Stimulated activated CD4-positive, alpha-beta T cell treated with anti-CD3 and anti-CD28 coated beads, Interleukin-1b, Interleukin-23, amount 100 ng/mL, for 4 hours (primary cell): ENCODE measurements at places on chromosomes 2 and 18.

- no peak for DNase-seq
These were observed 293.4 kb downstream of the ZNF521 start for GRCh38 chr18:25058521-25058920.

DNA sequence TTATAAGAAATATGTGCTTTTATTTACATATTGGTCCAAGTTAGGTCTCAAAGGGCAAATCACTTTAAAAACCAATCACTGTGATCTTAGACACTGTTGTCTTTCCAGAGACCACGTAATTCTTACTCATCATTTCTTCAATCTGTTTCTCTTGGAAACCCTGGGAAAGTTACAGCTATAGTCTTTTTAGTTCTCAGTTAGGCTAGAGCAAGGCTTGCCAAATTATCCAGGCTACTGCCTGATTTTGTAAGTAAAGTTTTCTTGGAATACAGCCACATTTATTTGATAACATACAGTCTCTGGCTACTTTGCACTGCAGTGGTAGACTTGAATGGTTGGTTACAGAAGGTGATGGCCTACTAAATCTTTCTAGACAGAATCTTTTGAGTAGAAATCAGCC, 106.0 kb downstream of the KIAA1328 start:
- DNase-seq, result no peak

- DNase-seq, result no peak
These were observed 210.3 kb downstream of the CYP26B1 start for GRCh38 chr2:71937396-71937795.

DNA sequence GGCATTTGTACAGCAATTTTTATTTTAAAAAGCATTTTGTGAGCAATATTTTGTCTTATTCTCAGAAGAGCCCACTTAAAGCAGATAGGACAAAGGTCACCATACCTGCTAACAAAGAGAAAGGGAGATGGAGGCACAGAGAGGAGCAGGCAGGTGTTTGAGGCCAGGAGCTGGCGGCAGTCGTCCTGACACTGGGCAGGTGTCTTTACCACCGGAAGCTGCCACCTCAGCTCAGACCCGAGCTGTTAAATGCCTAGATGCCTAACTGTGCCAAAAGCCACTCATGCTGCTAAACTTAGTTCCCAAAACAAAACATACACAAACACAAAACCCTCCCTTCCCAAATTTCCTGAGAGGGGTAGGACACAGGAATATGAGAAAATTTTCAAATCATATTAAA, 120.9 kb downstream of the CNTNAP5 start:
- no peak for DNase-seq

DNA sequence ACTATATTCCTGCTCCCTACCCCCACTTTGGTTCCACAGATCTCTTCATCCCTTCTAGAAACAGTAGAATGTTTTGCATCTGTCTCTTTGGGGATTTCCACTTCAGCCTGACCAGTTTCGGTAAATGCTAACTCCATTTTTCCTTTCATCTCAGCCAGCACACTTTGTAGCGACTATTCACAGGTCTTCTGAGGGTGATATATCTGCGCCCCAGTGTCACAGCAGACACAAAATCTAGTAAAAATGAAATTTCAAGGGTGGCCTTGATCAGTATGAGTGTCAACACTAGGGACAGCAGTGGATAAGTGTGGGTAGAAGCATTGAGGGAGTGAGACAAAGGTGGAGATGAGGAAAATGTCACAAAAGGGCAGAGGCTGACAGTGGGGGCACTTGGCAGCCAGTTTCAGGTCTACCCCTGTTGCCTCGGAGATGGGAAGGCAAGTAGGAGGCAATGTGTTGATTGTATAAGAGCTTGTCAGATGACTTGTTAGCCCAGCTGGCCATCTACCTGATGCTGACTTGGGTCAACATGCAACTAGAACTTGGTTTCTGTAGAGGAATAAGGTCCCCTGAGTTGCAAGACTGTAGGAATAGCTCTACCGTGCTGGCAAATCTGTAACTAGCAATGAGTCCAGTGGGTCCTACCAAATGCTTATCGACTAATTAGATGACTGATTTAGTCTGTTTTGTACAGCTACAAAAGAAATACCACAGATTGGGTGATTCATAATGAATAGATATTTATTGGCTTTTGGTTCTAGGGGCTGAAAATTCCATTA, 60.7 kb downstream of the CXCR4 start:
- DNase-seq, result no peak

DNA sequence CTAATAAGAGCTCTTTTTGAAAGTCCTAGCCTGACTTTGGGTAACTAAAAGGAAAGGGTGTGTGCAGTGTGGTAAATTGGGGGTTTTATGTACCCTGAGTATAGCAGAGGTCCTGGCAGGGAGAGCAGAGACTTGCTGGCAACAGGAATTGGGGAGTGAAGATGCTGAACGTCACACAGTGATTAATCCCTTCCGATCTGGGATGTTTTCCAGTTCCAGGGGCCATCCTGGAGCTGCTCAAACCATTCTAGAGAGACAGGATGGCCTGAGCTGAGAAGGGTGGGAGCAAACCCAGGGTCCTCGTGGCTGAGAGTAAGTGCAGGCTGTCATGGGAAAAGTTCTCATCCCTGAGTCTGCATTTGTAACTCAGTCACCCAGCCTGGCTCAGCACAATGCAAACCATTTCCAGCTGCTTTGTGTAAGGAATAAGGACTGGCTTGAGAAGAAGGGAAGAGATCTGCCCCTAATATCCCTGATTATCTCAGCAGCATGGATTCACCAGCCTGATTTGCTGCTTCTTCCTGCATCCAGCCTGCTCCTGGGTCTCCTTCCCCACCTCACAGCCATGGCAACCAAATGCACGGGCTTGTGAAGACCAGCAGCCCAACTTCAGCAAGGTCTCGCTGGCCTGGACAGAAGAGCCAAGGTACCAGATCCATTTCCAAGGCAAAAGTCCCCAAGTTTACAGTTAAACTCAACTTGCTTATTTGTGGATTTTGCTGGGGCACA, 47.1 kb upstream of the CELF4 start:
- no peak for DNase-seq

DNA sequence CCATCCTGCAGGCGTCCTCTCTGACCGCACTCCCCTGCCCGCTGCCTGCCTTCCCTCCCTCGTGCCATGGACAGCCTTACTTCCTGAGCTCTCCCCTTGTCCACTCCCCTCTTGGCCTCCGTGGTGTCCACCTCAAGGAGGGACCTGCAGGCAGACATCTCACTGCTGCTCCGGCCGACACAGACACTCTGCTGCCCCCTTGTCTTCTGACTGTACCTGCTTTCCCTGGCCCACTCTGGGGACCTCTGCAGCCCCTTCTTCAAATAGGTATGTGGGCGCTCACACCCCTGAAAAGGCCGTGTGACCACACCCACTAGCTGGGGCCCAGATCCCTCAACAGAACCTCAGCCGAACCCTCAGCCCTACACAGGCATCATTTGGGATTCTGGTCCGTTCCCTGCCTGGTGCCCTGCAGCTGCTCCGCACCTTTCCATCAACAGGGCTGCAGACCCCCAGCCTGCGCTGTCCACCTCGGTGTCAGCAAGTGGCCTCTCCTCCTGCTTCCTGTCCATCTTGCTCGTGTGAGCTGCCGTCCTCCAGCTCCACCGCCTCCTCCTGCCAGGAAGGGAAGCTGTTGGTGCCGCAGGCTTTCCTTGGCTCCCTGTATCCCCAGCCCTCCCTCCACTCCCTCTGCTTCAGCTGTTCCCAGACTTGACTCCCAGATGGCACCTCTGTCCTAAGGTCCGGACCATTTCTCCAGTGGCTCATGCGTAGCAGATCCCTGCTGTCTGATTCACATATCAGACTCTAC, 94.1 kb downstream of the KLHL29 start:
- no peak for DNase-seq

DNA sequence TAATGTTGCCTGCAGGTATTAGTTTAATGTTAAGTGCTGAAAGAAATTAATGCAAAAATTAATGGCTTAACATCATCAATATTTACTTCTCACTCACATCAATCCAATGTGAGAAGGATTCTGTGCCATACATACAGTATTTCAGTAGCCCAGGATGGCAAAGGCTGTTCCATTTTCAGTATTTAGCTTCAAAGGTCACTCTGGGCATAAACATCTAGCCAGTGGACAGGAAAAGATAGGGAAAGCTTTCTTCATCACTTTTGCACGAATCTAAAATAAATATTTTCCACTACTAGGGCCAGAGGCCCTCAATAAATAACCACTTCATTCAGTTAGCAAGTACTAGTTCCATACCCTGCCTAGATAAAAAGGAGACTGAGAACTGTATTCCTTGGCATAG, 236.3 kb upstream of the VWC2L start:
- no peak for DNase-seq

GRCh38 chr2:96863575-96864342, 5.9 kb upstream of the ANKRD39 start:
- no peak for DNase-seq

GRCh38 chr2:3535467-3535793, 16.1 kb upstream of the ADI1 start:
- DNase-seq, result no peak

DNA sequence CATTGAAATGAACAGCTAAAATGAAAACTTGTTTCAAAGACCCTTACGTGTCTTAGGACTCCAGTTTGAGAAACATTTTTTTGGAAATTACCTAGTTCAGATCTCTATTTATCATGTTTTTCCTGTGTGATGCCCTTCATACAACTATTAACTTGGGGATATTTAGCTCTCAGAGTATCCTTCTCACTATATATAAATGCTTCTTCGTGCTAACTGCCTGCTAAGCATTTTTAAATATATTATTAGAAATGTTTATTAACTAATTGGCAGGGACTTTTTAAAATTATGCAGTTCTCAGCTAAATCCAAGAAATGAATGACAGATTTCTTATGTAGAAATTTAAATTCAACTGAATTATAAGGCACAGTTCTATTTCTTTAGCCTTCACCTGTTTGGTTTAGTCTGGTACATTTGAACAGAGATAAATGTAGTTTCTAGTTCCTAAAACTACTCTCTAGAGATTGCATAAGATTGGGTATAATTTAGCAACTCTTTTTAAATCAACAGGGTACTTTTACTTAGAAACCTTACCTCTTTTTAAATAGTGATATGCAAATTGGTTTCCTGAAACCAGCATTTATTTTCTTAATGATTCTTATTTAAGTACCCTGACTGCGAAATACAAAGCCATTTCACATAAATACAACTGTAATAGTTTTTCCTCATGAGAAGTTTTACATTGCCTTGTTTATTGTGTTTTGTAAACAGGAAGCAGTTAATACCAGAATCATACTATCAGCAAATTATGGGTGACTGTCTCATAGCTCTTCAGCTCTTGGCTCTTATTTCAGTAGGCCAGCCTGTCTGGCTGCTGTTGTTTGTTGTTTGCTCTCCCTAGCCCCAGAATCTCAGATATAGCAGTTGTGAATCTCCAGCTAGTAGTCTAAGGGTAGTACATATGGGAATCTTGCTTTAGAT, 140.7 kb downstream of the PTRHD1 start:
- DNase-seq, result no peak

DNA sequence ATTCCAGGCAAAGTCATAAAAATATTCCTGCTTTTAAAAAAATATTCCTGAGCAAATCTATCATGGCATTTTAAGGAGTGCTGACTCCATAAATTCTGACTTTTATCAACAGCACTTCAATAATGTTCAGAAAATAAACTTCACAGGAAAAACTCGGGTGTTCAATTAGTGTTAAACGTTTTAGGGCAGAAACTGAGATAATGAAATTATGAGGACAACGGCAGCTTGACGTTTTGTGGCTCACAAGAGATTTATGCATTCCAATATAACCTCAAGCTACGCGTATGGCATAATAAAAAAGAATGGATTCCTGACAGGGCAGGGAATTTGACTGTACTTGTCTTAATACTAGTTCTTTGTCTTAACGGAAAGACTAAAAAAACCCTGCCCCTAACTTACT, 133.2 kb downstream of the ICOS start:
- DNase-seq, result no peak

DNA sequence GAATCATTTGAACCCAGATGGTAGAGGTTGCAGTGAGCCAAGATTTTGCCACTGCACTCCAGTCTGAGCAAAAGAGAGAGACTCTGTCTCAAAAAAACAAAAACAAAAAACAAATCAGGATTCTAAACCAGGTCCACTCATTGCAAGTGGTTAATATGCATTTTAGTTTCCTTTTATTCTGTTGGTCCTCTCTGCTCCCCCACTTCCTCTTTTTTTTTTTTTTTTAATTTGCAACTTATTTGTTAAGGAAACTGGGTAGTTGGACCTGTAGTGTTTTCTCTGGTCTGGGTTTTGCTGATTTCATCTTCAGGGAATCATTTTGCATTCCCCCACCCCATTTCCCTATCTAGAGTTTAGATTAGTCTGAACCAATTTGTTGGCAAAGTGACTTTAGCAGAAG, 14.0 kb downstream of the FER1L5 start:
- DNase-seq, result no peak

GRCh38 chr18:9808295-9809241, 77.2 kb upstream of the TXNDC2 start:
- DNase-seq, result no peak

DNA sequence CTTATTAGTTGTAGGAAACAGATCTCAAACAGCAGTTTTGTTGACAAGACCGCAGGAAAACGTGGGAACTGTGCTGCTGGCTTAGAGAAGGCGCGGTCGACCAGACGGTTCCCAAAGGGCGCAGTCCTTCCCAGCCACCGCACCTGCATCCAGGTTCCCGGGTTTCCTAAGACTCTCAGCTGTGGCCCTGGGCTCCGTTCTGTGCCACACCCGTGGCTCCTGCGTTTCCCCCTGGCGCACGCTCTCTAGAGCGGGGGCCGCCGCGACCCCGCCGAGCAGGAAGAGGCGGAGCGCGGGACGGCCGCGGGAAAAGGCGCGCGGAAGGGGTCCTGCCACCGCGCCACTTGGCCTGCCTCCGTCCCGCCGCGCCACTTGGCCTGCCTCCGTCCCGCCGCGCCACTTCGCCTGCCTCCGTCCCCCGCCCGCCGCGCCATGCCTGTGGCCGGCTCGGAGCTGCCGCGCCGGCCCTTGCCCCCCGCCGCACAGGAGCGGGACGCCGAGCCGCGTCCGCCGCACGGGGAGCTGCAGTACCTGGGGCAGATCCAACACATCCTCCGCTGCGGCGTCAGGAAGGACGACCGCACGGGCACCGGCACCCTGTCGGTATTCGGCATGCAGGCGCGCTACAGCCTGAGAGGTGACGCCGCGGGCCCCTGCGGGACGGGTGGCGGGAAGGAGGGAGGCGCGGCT, at the start of gene TYMS:
Gene TYMS, plus strand, starts transcription at position 343 of the 690 bp plus-strand sequence. Its CDS starts 90 bp downstream, at position 433.
- DNase-seq, result no peak

- DNase-seq, result no peak
These were observed 10.4 kb downstream of the ERFE start for GRCh38 chr2:238169048-238169707.

- no peak for DNase-seq
These were observed 64.8 kb downstream of the BCL2L11 start for GRCh38 chr2:111185361-111186022.

GRCh38 chr2:173124441-173124840, 48.8 kb downstream of the MAP3K20 start:
- DNase-seq, result no peak

- peak; percentile 52 for DNase-seq
These were observed 564 bp downstream of the LPIN2 start for GRCh38 chr18:3012136-3013023.

- no peak for DNase-seq
These were observed 152.3 kb downstream of the KCNE4 start for GRCh38 chr2:223203971-223204929.

GRCh38 chr2:44200011-44200410, 31.3 kb downstream of the PPM1B start:
- DNase-seq, result no peak
